ENCODE measurements at places on chromosomes 1 and 21. TPM values are rescaled to one million over a fixed set of nuclear protein-coding genes. Genes with fewer than 3 reads are reported as not detected.

ARF1 gene
- 276 TPM for polyA plus RNA-seq

IQCC gene
- 7.7 TPM for polyA plus RNA-seq

AK5 gene
- polyA plus RNA-seq: 4.0 TPM

CDC7 gene
- polyA plus RNA-seq: 31.9 TPM

FOXD2 gene
- polyA plus RNA-seq: 6.8 TPM

SDHB gene
- 164 TPM for polyA plus RNA-seq

KLHL21 gene
- 15.4 TPM for polyA plus RNA-seq

All from renal cortex interstitium (tissue), 15 donors.